ENCODE measurements at places on chromosomes 7 and 10. TPM values are rescaled to one million over a fixed set of nuclear protein-coding genes. Genes with fewer than 3 reads are reported as not detected.

DNA sequence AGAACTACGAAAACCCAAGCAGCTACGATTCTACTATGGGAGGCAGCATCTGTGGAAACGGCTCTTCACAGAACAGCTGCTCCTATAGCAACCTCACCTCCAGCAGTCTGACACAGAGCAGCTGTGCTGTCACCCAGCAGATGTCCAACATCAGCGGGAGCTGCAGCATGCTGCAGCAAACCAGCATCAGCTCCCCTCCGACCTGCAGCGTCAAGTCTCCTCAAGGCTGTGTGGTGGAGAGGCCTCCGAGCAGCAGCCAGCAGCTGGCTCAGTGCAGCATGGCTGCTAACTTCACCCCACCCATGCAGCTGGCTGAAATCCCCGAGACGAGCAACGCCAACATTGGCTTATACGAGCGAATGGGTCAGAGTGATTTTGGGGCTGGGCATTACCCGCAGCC lies 81.6 kb upstream of the SAMD8 start:
- H3K27me3 ChIP-seq: no peaks in the 10 kb centered on the region
- no peak overlapping the region for H3K27ac ChIP-seq
- DNase-seq: no peak
- no peak overlapping the region for H3K4me3 ChIP-seq
- H3K36me3 ChIP-seq: peaks cover 15% of the 10 kb centered on the region

Gene SFRP5
- total RNA-seq: 15.1 TPM

Gene TMEM139
- total RNA-seq: 3.0 TPM

Gene NKX1-2
- not detected for total RNA-seq

Gene PSD
- total RNA-seq: 0.56 TPM

DNA sequence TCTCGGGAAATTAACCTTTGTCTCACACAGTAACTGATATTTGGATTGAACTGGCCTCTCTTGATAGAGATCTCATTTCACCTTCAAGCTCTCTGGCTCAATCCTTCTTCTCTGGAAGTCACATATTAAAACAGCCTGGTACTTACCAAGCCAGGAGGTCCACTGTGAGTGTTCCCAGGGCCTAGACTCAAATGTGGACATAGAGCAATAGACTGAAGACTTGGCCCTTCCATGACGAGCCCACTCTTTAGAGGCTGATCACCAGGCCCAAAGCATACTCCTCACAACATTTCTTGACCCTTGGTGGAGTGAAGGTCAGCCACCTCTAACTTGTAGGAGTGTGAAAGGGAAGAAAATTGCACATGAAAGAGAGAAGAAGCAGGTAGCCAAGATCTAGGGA lies 38.5 kb downstream of the COL1A2 start:
- no peak overlapping the region for H3K27ac ChIP-seq
- no peak overlapping the region for H3K4me3 ChIP-seq
- no peaks in the 10 kb centered on the region for H3K36me3 ChIP-seq
- no peaks in the 10 kb centered on the region for H3K27me3 ChIP-seq

- H3K4me1 ChIP-seq: no peaks in the 10 kb centered on the region
- no peaks in the 10 kb centered on the region for H3K27me3 ChIP-seq
These were observed 67.6 kb upstream of the GATA3 start for GRCh38 chr10:7986851-7987250.

DNA sequence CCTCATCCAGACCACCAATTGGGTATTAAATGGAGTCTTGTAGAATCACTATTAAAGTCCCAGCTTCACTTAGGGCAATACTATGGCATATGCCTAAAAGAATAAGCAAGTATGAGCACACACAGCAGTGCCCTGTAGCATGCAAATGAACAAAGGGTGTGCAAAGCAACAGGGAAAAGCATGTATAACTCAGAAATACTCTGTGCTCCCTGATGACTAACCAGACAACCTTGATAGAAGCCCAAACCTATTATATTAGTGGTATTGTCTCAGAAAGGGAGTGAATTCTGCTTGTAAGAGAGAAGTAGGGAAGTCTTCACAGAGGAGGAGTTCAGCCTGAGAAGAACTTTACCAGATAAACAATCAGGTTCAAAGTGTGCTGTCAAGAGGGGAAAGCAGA lies 131.2 kb downstream of the DGKI start:
- H3K36me3 ChIP-seq: no peaks in the 10 kb centered on the region
- H3K27me3 ChIP-seq: no peaks in the 10 kb centered on the region
- no peak for DNase-seq

Gene SFXN3
- total RNA-seq: 8.9 TPM

GRCh38 chr10:57716884-57717283 lies 550.8 kb downstream of the IPMK start:
- H3K27ac ChIP-seq: no peak overlapping the region
- no peaks in the 10 kb centered on the region for H3K4me1 ChIP-seq
- no peaks in the 10 kb centered on the region for H3K36me3 ChIP-seq

Gene JMJD1C
- 72.0 TPM for total RNA-seq

Gene DYNC1I1
- total RNA-seq: 0.28 TPM

- H3K4me1 ChIP-seq: no peaks in the 10 kb centered on the region
- no peaks in the 10 kb centered on the region for H3K36me3 ChIP-seq
- no peak for DNase-seq
- no peak overlapping the region for H3K4me3 ChIP-seq
These were observed 13.2 kb upstream of the ABCB5 start for GRCh38 chr7:20602306-20602705.

DNA sequence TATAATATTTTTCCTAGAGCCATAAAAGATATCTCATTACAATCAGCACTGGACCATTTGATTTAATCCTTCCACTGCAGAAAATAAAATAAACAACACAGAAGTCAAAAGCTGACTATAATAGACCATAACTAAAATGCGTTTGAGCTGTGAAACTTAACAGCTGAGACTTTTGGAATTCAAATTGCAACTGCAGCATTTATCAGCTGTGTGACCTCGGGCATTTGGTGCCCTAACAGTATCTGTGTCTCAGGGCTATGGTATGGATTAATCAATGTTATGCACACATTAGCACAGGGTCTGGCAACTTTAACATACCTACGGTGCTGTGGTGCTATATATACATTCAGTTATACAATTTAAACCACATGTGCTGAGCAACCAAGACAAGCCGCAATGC lies 160.1 kb downstream of the COL28A1 start:
- DNase-seq: no peak
- no peaks in the 10 kb centered on the region for H3K4me1 ChIP-seq
- H3K27me3 ChIP-seq: no peaks in the 10 kb centered on the region
- no peak overlapping the region for H3K4me3 ChIP-seq
- H3K36me3 ChIP-seq: no peaks in the 10 kb centered on the region

- no peak overlapping the region for H3K4me3 ChIP-seq
- H3K27ac ChIP-seq: no peak overlapping the region
- no peaks in the 10 kb centered on the region for H3K36me3 ChIP-seq
- H3K27me3 ChIP-seq: no peaks in the 10 kb centered on the region
- H3K4me1 ChIP-seq: no peaks in the 10 kb centered on the region
These were observed 349.4 kb downstream of the EXOC4 start for GRCh38 chr7:133602291-133602690.

Gene SLC18A2
- 1.8 TPM for total RNA-seq

Gene BUD23
- total RNA-seq: 33.4 TPM

Gene EVX1
- not detected for total RNA-seq

Gene LIPM
- not detected for total RNA-seq

Gene C10orf67
- not detected for total RNA-seq

Gene C7orf25
- 1.4 TPM for total RNA-seq

DNA sequence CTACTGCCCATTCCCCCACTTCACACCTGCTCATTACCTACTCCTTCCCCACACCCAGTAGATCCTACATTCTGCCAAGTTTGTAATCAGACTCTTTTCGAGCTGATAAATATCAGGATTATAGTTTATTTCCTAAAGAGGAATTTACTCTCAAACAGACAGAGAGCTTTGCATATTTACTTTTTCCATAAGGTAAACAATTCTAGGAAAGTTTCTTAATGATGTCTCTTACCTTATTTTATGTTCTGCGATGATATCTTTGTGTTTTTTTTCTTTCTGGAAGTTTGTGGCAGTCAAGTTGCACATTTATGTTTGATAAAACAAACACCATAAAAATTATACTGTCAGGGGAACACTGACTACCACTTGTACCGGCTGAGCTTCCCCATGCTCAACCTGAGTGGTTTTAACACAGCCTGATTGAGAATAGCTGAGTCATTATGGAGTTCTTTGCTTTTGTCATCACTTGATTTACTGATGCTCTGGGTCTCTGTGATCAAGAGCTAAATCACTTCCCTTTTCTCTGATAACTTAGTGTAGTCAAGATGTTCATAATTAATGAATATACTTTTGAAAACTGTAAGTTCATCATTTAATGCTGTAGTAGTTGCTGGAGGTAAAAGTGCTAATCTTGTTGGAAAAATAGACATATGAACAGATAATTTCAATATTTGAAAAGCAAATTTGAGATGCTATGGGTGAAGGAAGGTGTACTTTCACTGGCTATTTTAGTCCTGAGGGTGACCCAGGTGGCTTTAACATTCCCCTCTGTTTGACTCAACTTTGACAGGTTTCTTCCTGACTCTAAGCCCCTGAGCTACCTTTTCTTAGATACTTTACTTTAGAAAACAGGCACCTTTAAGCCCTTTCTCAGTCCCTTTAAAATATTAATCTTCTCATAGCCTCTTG lies 1034.5 kb upstream of the LRRTM3 start:
- no peak overlapping the region for H3K27ac ChIP-seq
- H3K4me3 ChIP-seq: no peak overlapping the region
- no peaks in the 10 kb centered on the region for H3K4me1 ChIP-seq
- no peaks in the 10 kb centered on the region for H3K27me3 ChIP-seq
- no peaks in the 10 kb centered on the region for H3K36me3 ChIP-seq

Gene UPK3BL2
- 7.3 TPM for total RNA-seq

GRCh38 chr7:113083132-113083815 lies 3.4 kb downstream of the GPR85 start:
- H3K27me3 ChIP-seq: peaks cover 13% of the 10 kb centered on the region
- no peak for DNase-seq
- H3K4me3 ChIP-seq: no peak overlapping the region
- no peak overlapping the region for H3K27ac ChIP-seq
- H3K4me1 ChIP-seq: no peaks in the 10 kb centered on the region

DNA sequence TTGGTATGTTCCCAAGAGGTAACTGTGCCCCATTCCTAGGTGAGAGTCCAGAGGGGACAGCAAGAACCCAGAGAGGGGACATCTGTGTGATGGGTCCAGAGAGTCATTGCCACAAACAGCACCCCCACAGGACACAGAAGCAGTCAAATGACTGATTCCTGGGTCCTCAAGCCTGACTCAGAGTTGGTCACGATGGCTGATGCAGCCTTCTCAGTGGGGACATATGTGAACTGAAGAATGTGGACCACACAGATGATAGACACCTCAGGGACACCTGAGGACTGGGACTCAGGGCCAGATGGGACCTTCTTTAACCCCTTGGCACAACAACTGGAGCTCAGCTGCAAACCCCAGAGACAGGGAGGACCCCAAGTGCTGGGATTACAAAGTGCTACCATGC lies 96.5 kb downstream of the STRA8 start:
- H3K4me1 ChIP-seq: no peaks in the 10 kb centered on the region
- H3K36me3 ChIP-seq: no peaks in the 10 kb centered on the region
- no peak overlapping the region for H3K27ac ChIP-seq
- H3K27me3 ChIP-seq: no peaks in the 10 kb centered on the region
- no peak overlapping the region for H3K4me3 ChIP-seq

Data from liver (tissue), 10 donors.